Right cardiac atrium (tissue), 5 donors: ENCODE measurements at places on chromosomes 11 and 22. TPM values are rescaled to one million over a fixed set of nuclear protein-coding genes. Genes with fewer than 3 reads are reported as not detected.

The TMEM132A gene
- 6.8 TPM for polyA plus RNA-seq

The TSKU gene
- 14.1 TPM for polyA plus RNA-seq

The PTPRCAP gene
- polyA plus RNA-seq: 1.6 TPM

The HBG2 gene
- 0.27 TPM for polyA plus RNA-seq

The NUP160 gene
- polyA plus RNA-seq: 8.1 TPM

The FZD4 gene
- 13.9 TPM for polyA plus RNA-seq

The MS4A3 gene
- not detected for polyA plus RNA-seq

The MS4A1 gene
- 0.05 TPM for polyA plus RNA-seq

The HEPN1 gene
- not detected for polyA plus RNA-seq

The PKP3 gene
- polyA plus RNA-seq: 0.36 TPM

The RAB38 gene
- polyA plus RNA-seq: 0.52 TPM

The MRGPRX3 gene
- not detected for polyA plus RNA-seq

The PHF21B gene
- 0.50 TPM for polyA plus RNA-seq

The KCNJ1 gene
- 0.09 TPM for polyA plus RNA-seq

The RIMBP3C gene
- polyA plus RNA-seq: 0.02 TPM

The HMBS gene
- 28.0 TPM for polyA plus RNA-seq

The IL10RA gene
- polyA plus RNA-seq: 3.1 TPM

The OR8D1 gene
- not detected for polyA plus RNA-seq

The TBX10 gene
- not detected for polyA plus RNA-seq

The NELL1 gene
- not detected for polyA plus RNA-seq

The AMPD3 gene
- polyA plus RNA-seq: 3.5 TPM

The SOX10 gene
- 5.8 TPM for polyA plus RNA-seq

The OR52N5 gene
- polyA plus RNA-seq: not detected

The CDC42BPG gene
- polyA plus RNA-seq: 0.36 TPM

The NECTIN1 gene
- polyA plus RNA-seq: 6.3 TPM

The DCUN1D5 gene
- polyA plus RNA-seq: 21.0 TPM

The GAL3ST1 gene
- 0.75 TPM for polyA plus RNA-seq

The CCDC81 gene
- polyA plus RNA-seq: 0.29 TPM

The SMIM35 gene
- polyA plus RNA-seq: not detected

The ALDH3B1 gene
- polyA plus RNA-seq: 2.9 TPM

The OR51B4 gene
- polyA plus RNA-seq: not detected

The DTX4 gene
- polyA plus RNA-seq: 0.70 TPM

The SCN4B gene
- 9.0 TPM for polyA plus RNA-seq

The FGF4 gene
- not detected for polyA plus RNA-seq
